ENCODE measurements at places on chromosomes 7 and 10. TPM values are rescaled to one million over a fixed set of nuclear protein-coding genes. Genes with fewer than 3 reads are reported as not detected.
A peak's percentile ranks its signal among the peaks of the same experiment; 100 is the strongest.

DNA sequence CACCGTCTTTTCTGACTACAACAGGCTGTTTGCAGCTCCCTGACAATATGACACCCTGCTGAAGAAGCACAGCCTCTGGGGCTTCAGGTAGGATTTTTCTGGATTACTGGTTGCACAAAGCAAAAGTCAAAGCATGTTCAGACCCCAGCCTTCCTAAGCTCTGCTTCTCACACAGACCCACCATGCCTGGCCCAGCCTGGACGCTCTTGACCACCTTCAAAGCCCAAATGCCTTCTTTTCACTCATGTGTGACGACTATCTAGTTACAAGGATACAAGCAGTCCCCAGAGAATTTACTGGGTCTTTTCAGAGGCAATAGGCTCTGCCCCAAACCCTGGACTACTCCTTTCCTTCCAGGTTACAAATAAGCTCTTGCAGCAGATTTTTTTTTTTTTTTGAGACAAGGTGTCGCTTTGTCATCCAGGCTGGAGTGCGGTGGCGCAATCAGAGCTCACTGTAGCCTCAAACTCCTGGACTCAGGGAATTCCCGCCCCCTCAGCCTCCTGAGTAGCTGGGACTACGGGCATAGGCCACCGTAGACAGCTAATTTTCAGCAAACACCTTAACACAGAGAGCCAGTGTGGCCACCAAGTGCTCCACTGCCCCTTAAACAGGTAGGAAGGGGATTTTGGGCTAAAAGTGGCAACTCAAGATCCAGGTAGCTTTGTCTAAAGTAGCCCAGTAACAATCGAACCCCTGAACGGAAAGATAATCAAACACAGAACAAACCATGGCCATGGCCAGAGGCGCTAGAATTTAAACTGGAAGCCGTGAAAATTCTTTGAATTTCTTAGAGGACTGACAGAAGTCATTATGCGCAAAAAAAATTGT lies 16.2 kb downstream of the SVIL start:
- peak; percentile 76 for DNase-seq

DNA sequence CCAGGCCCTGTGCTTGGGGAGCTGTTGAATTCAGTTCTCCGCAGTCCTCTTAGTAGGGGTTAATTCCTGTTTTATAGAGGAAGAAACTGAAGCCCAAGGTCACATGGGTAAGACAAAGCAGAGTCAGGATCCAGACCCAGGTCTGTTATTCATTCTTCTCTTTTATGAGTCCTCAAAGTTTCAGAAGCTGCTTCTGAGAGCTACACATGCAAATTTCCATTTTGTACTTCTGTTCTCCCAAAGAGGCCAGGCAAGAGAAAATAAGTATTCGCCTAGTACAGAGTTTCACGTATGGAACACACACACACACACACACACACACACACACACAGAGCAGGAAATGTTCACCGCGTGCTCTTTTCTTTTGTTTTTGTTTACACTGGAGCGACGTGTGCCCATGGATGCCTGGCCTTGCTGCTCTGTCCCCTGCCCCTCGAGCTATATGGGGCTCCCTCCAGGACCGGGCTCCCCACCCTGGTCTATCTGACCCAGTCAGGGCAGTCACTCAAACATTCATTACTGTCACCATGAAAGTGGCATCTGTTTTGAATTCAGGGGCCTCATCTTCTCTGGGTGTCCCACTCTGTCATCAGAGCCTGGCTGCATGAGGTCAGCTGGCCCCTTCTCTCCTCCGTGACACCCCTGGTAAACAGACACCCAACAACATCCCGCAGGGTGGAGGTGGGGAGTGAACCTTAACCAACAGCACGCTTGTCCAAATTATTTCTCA lies 84.4 kb downstream of the TNS3 start:
- DNase-seq: no peak

GRCh38 chr10:21750424-21750823 lies 216.4 kb downstream of the MLLT10 start:
- no peak for DNase-seq

GRCh38 chr7:135177028-135177696 lies 6.7 kb upstream of the CYREN start:
- DNase-seq: no peak

DNA sequence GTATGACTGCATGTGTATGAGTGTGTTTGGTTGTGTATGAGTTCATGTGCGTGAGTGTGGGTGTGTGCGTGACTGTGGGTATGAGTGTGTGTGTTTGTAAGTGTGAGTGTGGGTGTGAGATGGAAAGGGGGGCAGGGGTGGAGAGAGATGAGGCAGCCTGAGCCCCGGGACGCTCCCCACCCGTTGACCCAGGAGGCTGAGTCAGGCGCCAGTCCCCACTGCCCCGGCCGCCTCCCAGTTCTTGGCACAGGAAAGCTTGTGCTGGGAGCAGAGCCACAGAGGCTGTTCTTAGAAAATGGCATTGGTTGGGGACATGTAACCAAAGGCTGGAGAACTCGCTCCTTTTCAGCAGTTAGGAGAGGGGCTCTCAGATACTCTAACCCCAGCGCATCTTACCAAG lies 27.8 kb upstream of the NUB1 start:
- DNase-seq: no peak

DNA sequence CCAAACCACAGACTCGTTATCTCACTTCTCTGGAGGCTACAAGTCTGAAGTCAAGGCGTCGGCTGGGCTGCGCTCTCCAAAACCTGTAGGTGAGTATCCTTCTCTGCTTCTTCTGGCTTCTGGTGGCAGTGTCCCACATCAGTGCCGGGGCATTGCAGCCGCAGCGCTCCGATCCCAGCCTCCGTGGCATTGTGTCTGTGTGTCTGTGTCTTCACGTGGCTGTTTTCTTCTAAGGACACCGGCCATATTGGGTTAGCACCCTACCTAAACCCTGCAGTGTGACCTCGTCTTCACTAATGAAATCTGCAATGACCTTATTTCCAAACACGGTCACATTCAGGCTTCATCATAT lies 584.9 kb upstream of the COBL start:
- DNase-seq: no peak

DNA sequence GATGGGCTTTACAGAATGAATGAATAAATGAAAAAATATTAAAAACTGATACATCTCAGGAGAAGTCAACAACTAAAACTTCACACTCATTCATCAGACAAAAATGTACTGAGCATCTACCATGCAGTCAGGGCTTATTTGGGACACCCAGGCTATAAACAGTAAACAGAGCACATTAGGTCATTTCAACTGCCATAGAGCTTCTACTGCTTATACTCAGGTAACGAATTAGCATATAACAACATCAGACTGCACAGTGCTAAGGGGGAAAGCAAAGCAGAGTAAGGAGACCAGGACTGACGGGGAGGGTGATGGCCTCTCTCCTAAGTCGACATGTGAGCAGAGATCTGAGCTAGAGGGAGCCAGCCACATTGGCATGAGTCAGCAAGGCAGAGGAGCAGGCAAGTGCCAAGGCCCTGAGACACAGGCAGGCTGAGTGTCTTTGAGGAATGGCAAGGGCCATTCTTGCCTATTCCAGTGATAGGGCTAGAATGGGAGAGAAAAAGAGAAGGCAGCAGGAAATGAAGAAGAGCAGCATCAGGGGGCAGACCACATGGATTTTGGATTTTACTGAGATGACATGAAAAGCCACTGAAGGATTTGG lies 528.9 kb downstream of the PARD3 start:
- DNase-seq: no peak

GRCh38 chr10:34557173-34557572 lies 257.9 kb downstream of the PARD3 start:
- DNase-seq: no peak

GRCh38 chr10:111824128-111824527 lies 359.4 kb downstream of the GPAM start:
- no peak for DNase-seq

DNA sequence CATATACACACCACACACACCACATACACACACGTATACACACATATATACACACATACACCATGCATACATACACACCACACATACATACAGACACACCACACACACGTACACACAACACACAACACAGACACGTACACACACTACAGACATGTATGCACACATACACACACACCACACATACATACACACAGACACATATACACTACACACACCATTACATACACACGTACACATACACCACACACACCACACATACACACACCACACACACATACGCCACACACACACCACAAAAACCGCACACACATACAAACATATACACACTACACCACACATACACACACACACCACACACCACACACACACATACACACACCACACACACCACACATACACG lies 161.8 kb upstream of the LANCL2 start:
- DNase-seq: no peak

GRCh38 chr7:39184391-39184790 lies 206.7 kb downstream of the POU6F2 start:
- DNase-seq: no peak

- DNase-seq: no peak
Observed at GRCh38 chr10:70285476-70285831, 1.6 kb upstream of the NPFFR1 start.

- DNase-seq: no peak
Observed at GRCh38 chr7:131829947-131830558, 273.6 kb upstream of the PODXL start.

- no peak for DNase-seq
Observed at GRCh38 chr7:153422291-153423209, 629.6 kb upstream of the DPP6 start.

- DNase-seq: no peak
Observed at GRCh38 chr7:138407792-138408191, 52.3 kb upstream of the TRIM24 start.

GRCh38 chr10:36301139-36301538 lies 659.0 kb upstream of the FZD8 start:
- no peak for DNase-seq

- DNase-seq: no peak
Observed at GRCh38 chr7:17408245-17408903, 109.9 kb downstream of the AHR start.

DNA sequence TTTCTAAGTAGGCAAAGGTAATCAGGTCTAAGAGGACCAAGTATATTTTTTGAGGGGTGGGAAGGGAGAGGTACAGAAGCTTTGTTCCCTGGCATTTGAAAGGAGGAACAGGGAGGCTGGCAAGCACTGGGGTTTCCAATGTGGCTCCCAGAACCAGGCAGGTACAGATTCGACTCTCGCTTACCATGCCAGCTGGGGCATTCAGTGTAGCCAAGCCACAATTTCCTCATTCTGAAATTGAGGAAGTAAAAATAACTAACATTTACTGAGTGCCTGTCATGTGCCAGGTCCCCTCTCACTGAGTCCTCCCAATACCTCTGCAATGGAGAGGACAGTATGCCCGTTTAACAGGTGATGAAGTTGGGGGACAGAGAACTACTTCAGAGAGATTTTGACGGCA lies 45.9 kb upstream of the BET1 start:
- no peak for DNase-seq

- DNase-seq: no peak
Observed at GRCh38 chr10:121668314-121669027, 70.2 kb upstream of the FGFR2 start.

GRCh38 chr7:80047856-80048459 lies 86.7 kb upstream of the GNAI1 start:
- DNase-seq: no peak

GRCh38 chr10:22912763-22913384 lies 15.0 kb upstream of the ARMC3 start:
- DNase-seq: no peak

DNA sequence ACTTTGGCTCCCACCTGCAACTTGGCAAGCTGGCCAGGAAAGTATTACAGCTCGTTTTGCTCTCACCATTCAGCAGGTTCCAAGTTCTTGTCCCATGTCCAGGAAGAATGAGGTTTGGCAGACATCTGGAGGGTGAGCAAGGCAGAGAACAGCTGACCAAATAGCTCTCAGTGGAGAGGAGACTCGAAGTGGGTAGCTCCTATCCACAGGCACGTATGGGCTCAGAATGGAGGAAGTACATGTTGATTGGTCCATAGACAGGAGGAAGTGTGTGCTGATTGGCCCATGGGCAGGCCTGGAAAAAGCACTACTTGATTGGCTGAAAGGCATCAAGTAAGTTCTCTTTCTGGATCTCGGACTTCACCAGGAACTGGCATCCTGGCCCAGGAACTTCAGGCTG lies 3.0 kb upstream of the NCAPG2 start:
- DNase-seq: no peak

GRCh38 chr10:92811986-92812385 lies 36.3 kb upstream of the EXOC6 start:
- no peak for DNase-seq

DNA sequence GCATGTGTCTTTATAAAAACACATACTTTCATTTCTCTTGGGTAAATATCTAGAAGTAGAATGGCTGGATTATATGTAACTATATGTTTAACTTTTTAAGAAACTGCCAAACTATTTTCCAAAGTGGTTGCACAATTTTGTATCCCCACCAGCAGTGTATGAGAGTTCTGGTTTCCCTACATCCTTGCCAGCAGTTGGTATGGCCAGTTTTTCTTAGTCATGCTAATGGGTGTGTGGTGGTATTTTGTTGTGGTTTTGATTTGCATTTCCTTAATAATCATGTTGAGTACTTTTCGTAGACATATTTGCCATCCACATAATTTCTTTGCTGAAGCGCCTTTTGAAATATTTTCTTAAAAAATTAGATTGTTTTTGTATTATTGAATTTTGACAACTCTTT lies 60.3 kb downstream of the NEUROG3 start:
- DNase-seq: no peak

GRCh38 chr7:16711730-16712129 lies 41.8 kb upstream of the TSPAN13 start:
- no peak for DNase-seq

DNA sequence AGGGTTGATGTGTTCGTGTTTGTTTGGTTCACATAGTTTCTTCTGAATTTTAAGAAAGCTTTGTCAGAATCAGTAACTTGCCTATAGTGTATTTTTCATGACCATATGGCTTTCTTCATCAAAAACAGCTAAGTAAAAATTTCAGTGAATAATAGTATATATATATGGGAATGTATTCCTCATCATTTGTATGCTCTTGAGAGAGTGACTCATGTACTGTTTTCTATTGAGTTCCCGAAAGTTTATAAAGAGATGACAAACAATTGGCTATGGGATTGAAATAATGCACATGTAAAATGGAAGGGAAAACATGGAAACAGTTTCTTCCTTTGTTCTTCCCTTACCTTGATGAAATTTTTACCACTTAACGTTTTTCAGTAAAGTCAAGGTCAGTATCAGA lies 56.4 kb downstream of the KAT6B start:
- no peak for DNase-seq

GRCh38 chr7:132618956-132619305 lies 42.7 kb upstream of the PLXNA4 start:
- no peak for DNase-seq

- no peak for DNase-seq
Observed at GRCh38 chr10:88066876-88067275, 203.5 kb downstream of the PTEN start.

KCND2 gene
- not detected for total RNA-seq

FAM171A1 gene
- total RNA-seq: 7.0 TPM

AEBP1 gene
- total RNA-seq: 59.3 TPM

ENO4 gene
- total RNA-seq: not detected

C10orf62 gene
- not detected for total RNA-seq

POM121C gene
- 28.7 TPM for total RNA-seq

LAMB4 gene
- total RNA-seq: 268 TPM

AZGP1 gene
- total RNA-seq: 1,010 TPM

C10orf105 gene
- not detected for total RNA-seq

SDK1 gene
- 8.4 TPM for total RNA-seq

HMX3 gene
- total RNA-seq: not detected

TAS2R41 gene
- not detected for total RNA-seq

SEMA3A gene
- total RNA-seq: 7.3 TPM

EN2 gene
- total RNA-seq: not detected

ITGB8 gene
- total RNA-seq: 64.7 TPM
